Transverse colon (tissue), 4 donors: ENCODE measurements at places on chromosomes 3 and 15. TPM values are rescaled to one million over a fixed set of nuclear protein-coding genes. Genes with fewer than 3 reads are reported as not detected.

- DNase-seq, result no peak
These were observed 110.4 kb downstream of the FILIP1L start for GRCh38 chr3:100003609-100004503.

Gene CMTM8
- 9.8 TPM for total RNA-seq

DNA sequence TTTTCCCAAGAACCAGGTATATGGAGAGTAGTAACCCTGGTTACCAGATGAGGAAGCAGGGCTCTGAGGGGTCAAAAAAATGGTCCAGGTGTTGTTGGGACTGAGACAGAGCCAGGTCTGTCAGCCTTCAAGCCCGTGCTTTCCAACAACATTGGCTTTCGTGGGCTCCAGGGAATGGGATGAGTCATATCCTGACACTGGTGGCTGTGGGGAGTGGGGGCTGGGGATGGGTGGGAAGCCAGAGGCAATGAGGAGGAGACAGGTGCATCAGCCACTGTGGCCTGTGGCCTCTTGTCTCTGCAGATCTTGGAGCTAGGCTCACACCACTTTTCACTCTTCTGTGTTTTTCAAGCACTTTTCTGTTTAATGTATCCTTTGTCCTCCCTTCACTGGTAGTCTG, 38.2 kb downstream of the CORO2B start:
- no peak for DNase-seq

Gene ADAMTSL3
- total RNA-seq, result 8.8 TPM

- DNase-seq, result no peak
These were observed 96.2 kb upstream of the SEMA6D start for GRCh38 chr15:47620960-47621681.

Gene CKMT1B
- total RNA-seq, result 190 TPM

- DNase-seq, result no peak
These were observed 33.7 kb downstream of the LARP6 start for GRCh38 chr15:70820214-70820613.

GRCh38 chr3:119099785-119100184, 46.2 kb upstream of the TEX55 start:
- DNase-seq, result no peak

DNA sequence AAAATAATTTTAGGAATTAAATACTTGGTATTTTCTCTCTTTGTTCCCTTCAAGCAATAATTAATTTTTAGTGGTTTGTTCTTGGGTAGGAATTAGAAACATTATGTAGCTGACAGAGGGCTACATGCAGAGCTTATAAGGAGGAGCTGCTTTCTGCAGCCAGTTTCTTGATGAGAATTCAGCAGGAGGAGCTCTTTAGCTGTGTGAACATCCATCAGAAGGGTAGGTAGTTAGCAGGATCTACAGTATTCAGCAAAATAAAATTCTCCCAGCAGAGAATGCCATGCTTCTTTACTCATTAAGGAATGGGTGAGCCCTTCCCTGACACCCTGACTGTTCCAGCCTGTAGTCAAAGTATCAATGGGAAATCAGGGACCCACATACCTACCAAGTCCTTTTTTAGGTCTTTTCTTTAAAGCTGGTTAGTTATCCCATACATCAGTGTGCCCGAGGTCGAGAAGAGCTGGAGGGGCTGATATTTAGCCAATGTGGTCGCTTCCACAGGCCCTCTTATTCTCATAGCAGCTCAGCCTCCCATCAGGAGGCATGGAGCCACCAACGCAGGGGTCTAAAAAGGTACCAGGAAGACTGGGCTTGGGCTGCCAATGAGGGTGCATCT, 54.0 kb downstream of the KCNAB1 start:
- no peak for DNase-seq

DNA sequence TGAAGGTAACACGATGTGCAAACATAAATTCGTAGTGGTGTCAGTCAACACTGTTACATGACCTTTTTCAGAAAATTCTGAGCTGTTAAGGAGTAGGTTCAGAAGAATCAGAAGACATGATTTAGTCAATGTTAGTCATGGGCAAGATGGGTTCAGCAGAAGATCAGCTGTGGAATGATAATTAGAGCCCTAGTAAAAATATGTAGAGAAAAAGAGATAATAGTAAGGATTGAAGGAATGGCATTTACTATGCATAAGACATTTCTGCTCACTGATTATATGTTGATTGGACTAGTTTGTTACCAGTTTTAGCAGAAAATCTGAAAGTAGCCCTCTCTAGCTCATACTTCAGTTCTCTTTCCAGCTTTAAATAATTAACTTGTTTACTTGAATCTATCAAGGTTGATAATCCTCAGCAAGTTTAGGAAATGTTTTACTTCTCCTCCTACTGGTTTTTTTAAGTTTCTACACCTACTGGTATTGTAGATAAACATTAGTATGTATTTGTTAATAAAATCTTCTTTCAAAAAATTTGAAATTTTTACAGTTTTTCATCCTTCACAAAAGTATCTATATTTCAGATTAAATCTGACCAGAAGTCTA, 98.6 kb downstream of the ALCAM start:
- no peak for DNase-seq

DNA sequence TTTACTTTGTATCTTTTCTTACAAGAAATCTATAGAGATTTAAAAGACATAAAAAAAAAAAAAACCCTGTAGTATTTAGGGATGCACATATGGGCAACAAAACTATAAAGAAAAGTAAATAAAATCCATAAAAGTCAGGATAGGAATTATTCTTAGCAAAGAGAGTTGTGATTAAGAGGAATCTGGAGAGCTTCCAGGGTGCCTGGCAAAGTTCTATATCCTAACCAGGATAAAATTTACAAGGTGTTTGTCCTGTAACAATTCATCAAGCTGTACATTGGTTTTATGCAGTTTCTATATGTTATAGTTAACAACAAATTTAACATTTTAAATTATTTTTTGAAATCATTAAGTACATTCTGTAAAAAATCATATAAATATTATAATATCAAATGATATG, 7.9 kb downstream of the SECISBP2L start:
- DNase-seq, result no peak

- peak; percentile 20 for DNase-seq
These were observed 69.3 kb downstream of the CHAC1 start for GRCh38 chr15:41022487-41023090.

DNA sequence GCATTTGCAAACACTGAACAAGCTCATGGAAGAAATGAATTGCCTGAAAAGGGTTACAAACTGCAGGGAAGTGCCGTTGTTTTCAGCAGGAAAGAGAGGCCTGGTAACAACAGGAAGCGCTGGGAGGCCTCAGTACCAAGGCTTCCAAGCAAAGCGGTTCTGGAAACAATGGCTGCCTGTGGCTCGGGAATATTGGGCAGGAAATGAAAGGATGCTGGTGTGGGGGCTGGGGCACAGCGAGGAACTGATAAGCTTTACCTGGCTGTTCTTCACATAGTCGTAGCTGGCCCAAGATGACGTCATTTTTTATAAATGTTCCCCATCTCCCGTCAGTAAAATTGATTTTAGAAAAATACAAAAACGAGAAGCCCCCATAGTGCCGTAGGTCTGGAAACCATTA, 55.9 kb downstream of the ARHGAP31 start:
- DNase-seq, result no peak
